NCI-H748 treated with DMSO at 0.1 percent for 48 hours (cell line): ENCODE measurements at places on chromosomes 6 and 20.

DNA sequence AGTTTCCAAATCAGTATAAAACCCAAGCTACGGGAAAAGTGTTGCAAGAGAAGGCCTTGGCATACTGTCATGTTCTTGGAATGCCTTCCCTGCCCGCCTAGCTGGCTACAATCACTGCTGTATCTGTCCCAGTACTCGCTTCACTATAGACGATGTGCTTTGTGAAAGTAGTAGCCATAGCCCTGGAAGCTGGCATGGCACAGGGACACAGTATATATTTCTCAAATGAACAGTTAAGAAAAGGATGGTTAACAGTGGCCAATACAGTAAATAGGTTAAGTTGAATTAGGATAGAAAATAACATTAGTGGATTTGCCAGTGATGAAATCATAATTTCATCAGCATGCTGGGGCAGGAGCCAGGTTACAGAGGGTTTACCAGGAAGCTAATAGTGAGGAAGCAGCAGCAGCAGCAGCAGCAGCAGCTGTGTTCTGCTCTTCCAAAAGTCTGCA is 499.3 kb downstream of the CDKAL1 start:
- DNase-seq, result no peak

DNA sequence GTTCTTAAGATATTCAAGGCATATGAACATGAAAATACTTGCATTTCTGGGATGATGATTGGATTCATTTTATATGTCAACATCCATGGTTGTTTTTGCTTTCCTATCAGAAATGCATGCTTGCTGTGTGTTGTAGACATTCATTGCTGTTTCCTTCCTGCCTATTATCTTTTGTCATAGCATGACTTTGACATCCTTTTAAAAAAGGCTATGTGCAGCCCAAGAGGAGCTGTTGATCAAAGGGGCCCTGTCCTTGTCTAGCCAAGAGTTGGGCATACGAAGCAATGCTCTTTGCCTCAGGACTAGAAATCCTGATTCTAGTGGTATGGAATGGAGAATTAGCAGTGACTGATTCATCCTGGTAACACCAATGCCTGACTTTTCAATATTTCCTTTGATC is 143.1 kb downstream of the RNF144B start:
- no peak for DNase-seq

GRCh38 chr6:170198298-170198697 is 92.6 kb downstream of the DLL1 start:
- DNase-seq, result no peak

GRCh38 chr6:34457742-34458735 is 7.8 kb upstream of the PACSIN1 start:
- no peak for DNase-seq

DNA sequence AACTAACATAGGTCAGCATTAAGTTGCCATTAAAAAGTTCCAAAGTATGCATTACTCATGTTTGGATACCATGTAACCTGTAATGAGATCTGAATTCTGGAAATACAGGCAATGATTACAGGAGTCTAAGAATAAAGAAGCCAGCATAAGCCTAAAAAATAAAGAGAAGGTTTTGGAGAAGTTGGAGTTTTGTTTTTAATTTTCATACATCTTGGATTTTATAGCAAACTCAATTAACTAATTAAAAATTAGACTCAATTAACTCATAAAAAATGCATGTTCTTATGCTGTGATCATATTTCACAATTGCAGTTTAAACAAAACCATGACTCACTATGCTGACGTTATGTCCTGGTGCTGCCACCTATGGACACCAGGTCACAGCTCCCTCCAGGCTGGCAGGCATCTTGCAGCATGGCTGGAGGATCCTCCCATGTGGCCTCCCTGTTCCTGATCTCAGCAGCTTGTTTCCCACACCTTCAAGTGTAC is 648.8 kb upstream of the AGPAT4 start:
- peak; percentile 12 for DNase-seq

DNA sequence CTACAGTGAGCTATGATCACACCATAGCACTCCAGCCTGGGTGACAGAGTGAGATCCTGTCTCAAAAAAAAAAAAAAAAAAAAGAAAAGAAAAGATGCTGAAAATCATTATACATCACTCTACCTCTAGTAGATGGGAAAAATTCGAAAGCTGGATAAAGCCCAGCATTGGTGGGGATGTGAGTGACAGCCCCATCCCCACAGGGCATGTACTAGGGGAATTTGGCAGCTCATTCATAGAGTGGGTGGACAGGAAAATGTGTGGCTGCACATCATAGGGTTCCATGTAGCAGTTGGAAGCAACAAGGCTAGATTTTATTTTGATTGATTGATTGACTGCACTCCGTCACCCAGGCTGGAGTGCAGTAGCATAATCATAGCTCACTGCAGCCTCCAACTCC is 42.0 kb downstream of the MRPL14 start:
- no peak for DNase-seq

DNA sequence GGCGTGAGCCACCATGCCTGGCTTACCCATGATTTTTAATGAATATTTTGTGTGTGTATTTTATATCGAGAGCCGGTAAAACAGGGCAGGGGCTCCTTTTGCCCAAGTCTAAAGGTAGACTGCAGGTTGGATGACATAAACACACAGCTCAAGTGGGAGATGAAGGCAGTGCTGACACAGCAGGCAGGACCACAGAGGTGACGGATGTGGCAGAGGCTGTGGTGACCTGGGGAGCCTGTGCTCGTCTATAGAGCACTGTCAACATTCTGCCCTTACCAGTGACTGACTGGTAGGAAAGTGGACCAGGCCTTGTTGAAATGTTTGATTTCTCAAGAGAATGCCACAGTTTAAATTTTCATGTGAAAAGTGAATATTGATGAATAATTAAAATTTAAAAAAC is 137.5 kb downstream of the ZFP64 start:
- DNase-seq, result no peak

DNA sequence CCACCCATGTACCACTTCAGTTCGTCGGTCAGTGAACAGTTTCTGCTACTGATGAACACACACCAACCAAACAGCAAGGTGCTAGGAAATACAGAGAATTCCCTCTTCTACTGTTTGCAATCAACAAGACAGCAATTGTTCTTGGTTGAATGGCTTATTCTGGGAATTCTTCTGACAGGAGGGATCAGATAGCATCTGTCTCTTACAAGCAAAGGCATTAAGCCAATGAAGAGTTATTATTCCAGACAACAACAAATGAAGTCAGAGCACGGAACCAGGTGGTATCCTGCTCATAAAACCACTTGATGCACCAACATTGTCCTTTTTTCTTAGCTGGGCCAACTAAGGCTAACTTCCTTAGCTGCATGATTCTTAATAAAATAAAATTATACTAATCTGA is 37.8 kb downstream of the PTPRK start:
- DNase-seq, result peak; percentile 50

GRCh38 chr6:126300735-126301134 is 39.2 kb upstream of the CENPW start:
- no peak for DNase-seq

GRCh38 chr6:137792160-137793033 is 74.7 kb upstream of the TNFAIP3 start:
- no peak for DNase-seq

GRCh38 chr6:112571488-112572270 is 224.5 kb downstream of the RFPL4B start:
- DNase-seq, result no peak

DNA sequence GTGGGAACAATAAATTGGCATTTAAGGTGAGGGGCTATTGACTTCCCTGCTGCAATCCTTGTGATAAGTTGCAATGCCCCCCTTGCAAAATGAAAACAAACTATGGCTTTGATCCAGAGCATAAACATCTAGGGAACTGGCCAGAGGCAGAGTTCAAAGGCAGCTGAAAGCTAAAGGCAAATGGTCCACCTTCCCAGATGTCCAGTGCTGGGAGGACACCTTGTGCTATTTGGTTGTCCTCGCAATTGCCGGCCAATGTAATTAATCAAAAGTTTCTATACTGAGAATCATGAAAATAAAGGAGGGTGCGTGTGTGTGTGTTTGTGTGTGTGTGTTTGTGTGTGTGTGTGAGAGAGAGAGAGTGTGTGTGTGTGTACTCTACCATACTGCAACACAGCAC is 337.4 kb downstream of the CBLN4 start:
- DNase-seq, result no peak

DNA sequence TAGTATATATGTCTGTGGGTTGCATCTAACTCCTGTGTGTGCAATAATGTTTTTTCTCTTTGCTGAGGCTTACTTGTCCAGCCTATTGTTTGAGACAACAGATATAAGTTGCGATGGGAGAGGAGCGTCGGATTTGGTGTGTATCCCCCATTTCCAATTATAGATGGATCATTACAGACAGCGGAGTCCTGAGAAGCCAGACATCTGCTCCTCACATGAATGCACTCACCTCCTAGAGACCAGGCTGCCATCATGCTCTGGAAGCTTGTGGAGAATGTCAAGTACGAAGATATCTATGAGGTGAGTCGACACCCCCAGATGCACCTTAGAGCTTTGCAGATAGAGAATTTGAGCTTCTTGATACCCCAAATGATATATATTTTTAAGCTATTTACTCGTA is at the start of gene TFAP2B:
Gene TFAP2B (plus strand): TSS at position 199 of the 400 bp plus-strand sequence. CDS start 21 bp downstream, at position 220.
- no peak for DNase-seq

DNA sequence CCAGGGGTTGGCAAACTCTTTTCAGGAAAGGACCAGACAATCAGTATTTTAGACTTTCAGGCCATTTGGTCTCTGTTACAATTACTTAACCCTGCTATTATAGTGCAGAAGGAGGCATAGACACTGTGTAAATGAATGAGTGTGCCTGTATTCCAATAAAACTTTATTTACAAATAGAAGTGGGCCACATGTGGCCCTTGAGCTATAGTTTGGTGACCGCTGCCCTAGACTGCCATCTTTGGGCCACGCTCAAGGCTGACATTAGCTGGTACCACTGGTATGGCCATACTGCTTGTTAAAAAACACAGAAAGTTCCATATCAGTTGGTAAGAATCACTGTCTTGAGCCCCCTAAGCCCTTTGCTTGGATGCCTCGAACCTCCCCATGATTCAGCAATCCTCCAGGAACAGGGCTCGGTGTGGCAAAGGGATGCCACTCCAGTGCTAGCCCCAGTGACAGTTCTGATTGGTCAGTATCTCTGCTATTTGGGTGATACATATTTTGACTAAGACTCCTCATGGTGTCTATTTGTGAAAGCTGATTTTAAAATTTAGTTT is 23.3 kb upstream of the SNRNP48 start:
- DNase-seq, result no peak

- no peak for DNase-seq
These were observed 641 bp downstream of the SF3B5 start for GRCh38 chr6:144094731-144095133.

GRCh38 chr6:89492025-89492640 is 59.2 kb downstream of the ANKRD6 start:
- peak; percentile 97 for DNase-seq

DNA sequence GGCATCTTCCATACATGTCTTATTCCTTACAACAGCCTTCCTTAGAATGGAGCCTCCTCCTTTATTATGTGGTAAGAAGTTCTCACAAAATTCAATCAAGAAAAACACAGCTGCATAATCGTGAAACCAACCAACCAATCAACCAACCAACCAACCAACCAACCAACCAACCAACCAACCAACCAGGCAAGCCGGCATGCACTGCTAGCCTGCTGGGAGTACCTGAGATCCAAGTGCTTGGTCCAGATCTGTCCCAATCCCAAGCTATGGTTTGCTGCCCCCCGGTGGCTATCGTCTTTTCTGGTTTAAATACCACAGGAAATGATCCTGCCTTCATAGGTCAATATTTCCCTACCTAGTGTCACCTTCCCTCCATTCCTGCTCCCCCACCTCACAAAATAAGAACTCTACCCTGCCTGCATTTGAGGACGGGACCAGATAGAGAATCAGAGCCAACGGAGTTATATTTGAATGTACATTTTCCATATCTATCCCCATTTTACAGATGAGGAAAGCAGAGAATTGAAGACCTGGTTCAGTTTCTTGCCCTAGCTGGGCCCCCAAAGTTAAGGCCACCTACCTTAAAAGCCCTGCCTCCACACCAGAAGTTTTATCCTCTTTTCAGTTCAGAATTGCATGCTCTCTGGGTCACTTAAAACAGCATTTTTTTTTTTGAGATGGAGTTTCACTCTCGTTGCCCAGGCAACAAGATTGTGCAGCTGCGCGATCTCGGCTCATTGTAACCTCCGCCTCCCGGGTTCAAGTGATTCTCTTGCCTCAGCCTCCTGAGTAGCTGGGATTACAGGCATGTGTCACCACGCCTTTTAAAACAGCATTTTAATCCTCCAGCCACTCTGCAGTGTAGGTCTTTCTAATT is 27.1 kb downstream of the RAB44 start:
- peak; percentile 54 for DNase-seq

DNA sequence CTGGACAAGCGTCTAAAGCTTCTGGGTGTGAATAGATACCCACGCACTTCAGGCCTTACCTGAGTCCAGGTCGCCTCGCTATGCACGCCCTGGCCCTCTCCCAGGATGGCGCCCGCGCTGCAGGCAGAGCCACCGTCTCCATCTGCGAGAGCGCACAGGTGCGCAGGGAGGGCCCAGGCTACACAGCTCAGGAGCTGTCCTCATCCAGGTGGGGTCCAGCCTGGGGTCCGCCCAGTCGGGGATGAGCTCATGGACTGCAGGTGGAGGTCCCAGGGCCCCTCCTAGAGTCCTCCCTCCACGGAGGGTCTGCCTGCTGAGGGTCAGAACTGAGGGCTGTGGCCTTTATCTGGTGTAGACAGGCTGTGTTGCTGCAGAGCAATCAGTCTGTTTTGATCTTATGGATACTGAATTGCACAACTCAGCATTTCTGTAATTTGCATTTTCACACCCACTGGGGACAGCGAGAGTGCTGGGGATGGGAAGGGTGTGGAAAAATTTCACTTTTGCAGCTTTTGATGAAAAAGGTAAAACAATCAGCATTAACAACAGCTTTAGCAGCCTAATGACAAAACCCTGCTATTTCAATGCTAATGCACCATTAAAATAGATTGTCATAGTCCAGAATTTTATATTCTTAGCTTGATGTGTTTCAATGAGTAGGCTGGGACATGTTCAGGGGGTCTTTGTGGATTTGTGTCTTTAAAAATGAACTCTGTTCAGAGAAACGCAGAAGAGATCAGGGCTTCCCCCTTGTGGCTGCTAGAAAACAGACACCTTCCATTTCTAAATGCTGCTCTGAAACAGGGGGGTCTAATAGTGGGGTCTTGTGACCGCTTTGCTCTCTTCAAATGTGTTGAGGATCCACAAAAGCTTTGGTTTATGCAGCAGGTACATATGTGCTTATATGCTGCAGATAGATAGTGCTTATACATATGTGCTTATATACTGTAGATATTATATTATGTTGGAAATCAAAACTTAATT is 77.8 kb upstream of the PHACTR3 start:
- DNase-seq, result no peak

DNA sequence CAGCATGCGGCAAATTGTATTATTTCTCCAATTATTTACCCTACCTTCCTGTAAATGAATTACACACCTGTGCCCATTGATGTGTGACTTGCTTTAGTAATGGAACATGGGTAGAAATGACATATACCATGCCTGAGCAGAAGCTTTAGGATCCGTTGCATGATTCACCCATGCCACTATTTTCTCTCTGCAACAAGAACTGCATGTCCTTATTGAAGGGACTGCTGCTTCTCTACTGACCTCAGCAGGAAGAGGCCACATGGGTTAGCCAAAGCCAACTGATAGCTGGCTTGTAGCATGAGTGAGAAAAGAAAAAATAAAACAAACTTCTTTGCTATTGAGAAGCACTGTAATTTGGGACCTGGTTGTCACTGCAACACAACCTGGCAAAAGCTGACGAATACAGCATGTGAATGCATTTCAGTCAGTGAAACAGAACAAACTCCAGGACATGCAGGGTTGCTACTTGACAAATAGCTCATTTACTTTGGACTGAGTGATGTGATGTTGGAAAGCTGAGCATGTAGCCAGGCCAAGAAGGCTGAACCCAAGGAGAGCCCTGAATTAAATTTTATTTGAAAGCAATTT is 99.2 kb downstream of the BCAS1 start:
- no peak for DNase-seq
